ENCODE measurements at places on chromosomes 1 and 21.

DNA sequence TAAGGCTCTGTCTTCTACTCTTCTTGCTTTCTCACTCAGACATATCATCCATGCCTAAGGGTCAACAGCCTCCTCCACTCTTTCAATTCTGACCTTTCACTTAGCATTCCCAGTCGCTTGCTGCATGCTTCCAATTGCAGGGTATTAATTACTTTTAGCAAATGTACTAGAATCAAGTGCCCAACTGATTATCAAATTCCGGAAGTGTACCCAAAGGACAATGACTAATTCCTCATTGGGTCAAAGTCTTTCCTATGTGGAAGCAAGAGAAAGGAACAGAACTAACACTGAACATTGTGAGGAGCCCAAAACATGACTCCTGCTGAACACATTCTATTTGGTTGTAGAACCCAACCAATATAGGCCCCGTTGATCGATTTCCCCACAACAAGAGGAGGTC is 101.8 kb downstream of the APP start:
- H3K4me1 ChIP-seq, result peaks cover 70% of the 10 kb centered on the region
- no peaks in the 10 kb centered on the region for H3K36me3 ChIP-seq
- no peak overlapping the region for H3K4me3 ChIP-seq
- H3K27ac ChIP-seq, result no peak overlapping the region

GRCh38 chr1:156876281-156876680 is 15.6 kb downstream of the NTRK1 start:
- H3K27me3 ChIP-seq, result peaks cover 16% of the 10 kb centered on the region
- peaks cover 63% of the 10 kb centered on the region for H3K4me1 ChIP-seq
- peak overlapping the region; percentile 29 for H3K27ac ChIP-seq
- DNase-seq, result peak; percentile 65

GRCh38 chr1:28877132-28877781 is 37.1 kb upstream of the EPB41 start:
- DNase-seq, result peak; percentile 78
- no peak overlapping the region for H3K27ac ChIP-seq
- H3K36me3 ChIP-seq, result no peaks in the 10 kb centered on the region
- no peak overlapping the region for H3K4me3 ChIP-seq
- H3K27me3 ChIP-seq, result peaks cover 4% of the 10 kb centered on the region
- peaks cover 5% of the 10 kb centered on the region for H3K4me1 ChIP-seq

- no peak overlapping the region for H3K4me3 ChIP-seq
- H3K27me3 ChIP-seq, result no peaks in the 10 kb centered on the region
- DNase-seq, result no peak
- no peaks in the 10 kb centered on the region for H3K4me1 ChIP-seq
Observed at GRCh38 chr1:216032284-216032683, 391.0 kb downstream of the USH2A start.

- H3K27me3 ChIP-seq, result peaks cover 7% of the 10 kb centered on the region
- DNase-seq, result no peak
- no peak within 1 kb of the TSS for H3K27ac ChIP-seq
- peaks cover 23% of the 10 kb centered on the region for H3K4me1 ChIP-seq
Observed at GRCh38 chr1:153774780-153775457, at the start of gene SLC27A3. SLC27A3 (plus strand) TSS chr1:153775407; CDS start chr1:153775498, 91 bp downstream.

- H3K4me1 ChIP-seq, result peaks cover 15% of the 10 kb centered on the region
- H3K27me3 ChIP-seq, result no peaks in the 10 kb centered on the region
Observed at GRCh38 chr1:192824511-192824910, 15.7 kb downstream of the RGS2 start.

DNA sequence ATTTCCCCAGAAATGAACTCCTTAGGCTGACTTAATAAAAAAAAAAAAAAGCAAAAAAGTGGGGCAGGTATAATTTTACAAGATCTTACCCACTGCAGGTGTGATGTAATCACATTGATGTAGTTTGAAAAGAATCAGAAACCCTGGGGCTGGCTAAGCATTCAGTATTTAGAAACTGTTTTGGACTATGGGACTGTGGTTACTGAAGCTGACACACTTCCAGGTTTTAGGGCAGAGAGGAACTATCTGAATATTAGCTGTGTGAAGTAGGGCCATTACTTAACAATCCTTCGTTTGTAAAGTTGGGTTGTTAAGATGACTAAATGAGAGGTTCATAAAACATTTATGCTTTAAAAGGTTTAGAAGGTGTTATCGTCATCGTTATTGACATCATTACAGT is 165.3 kb downstream of the FASLG start:
- peaks cover 8% of the 10 kb centered on the region for H3K4me1 ChIP-seq
- H3K27ac ChIP-seq, result no peak overlapping the region
- H3K36me3 ChIP-seq, result no peaks in the 10 kb centered on the region
- no peaks in the 10 kb centered on the region for H3K27me3 ChIP-seq
- H3K4me3 ChIP-seq, result no peak overlapping the region

DNA sequence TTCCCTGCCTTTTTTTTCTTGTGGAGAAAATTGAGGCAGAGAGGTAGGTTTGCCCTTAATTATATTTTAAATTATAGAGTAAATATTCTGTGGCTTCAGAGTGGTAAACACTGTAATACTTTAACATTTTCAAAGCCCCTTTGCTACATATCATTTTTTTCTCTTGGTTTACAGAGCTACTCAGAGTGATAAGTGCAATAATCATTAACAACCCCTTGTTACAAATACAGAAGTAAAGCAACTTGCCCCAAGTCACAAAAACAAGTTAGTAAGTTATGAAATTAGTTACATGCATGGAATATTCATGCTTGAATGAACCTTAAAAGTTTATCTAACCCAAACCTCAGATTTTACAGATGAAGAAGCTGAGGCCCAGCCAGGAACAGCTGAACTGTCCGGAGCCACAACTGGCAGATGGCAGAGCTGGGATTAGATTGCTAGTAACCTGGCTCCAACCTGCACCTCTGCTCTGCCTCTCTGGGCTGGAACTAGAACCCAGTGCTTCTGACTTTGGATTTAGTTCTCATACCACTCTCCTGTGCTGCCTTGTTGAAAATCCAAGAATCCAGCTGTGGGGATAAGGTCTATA is 48.7 kb downstream of the TNN start:
- H3K27me3 ChIP-seq, result peaks cover 4% of the 10 kb centered on the region
- no peak overlapping the region for H3K4me3 ChIP-seq
- H3K36me3 ChIP-seq, result peaks cover 6% of the 10 kb centered on the region

- H3K36me3 ChIP-seq, result no peaks in the 10 kb centered on the region
- peaks cover 7% of the 10 kb centered on the region for H3K27me3 ChIP-seq
- H3K4me1 ChIP-seq, result peaks cover 13% of the 10 kb centered on the region
- no peak overlapping the region for H3K4me3 ChIP-seq
- H3K27ac ChIP-seq, result peak overlapping the region; percentile 25
Observed at GRCh38 chr1:25658791-25659431, 42.3 kb downstream of the MAN1C1 start.

DNA sequence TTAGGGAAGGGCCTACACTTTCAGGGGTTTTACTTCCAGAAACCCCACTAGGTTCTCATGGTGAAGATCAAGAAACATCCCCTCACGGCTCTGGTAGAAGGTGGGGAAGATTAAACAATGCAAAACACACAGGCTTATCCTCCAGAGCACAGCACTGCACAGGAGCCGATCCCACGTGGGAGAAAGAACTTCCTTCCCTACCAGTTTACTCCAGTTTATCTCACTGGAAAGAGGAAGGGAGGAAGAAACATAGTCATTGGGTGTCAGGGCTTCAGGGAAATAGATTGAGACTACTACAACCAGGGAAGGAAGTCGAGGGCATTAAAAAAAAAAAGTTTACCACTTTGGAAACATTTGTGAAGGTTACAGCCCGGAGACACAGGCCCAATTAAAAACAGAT is 164.4 kb downstream of the NTPCR start:
- H3K27me3 ChIP-seq, result peaks cover 4% of the 10 kb centered on the region
- no peaks in the 10 kb centered on the region for H3K36me3 ChIP-seq
- peaks cover 16% of the 10 kb centered on the region for H3K4me1 ChIP-seq
- no peak overlapping the region for H3K4me3 ChIP-seq
- no peak overlapping the region for H3K27ac ChIP-seq
- DNase-seq, result no peak

- H3K27ac ChIP-seq, result no peak overlapping the region
- no peak for DNase-seq
- no peaks in the 10 kb centered on the region for H3K36me3 ChIP-seq
- H3K4me3 ChIP-seq, result no peak overlapping the region
Observed at GRCh38 chr1:104932949-104933679, 1183.4 kb downstream of the AMY1C start.

DNA sequence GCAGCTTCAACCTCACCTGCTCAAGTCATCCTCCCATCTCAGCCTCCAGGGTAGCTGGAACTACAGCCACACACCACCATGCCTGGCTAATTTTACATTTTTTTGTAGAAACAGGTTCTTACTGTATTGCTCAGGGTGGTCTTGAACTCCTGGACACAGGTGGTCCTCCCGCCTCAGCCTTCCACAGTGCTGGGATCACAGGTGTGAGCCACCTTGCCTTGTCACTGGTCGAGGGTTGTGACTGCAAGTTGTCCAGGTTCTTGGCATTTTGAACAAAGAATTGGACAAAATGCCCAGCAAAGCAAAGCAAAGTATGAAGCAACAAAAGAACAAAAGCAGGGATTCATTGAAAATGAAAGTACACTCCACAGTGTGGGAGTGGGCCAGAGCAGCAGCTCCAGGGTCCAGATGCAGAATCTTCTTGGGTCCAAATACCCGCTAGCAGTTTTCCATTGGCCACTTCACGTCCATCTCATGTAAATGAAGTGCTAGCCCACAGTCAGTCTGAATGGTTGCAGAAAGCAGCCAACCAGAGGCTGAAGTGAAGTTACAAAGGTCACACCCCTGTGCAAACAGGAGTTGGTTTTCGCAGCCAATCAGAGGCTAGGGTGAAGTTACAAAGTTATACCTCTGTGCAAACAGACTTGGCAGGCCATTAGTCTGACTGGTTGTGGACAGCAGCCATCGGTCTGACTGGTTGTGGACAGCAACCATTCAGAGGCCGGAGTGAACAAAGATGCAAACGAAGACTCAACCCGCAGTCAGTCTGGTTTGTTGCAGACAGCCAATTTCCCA is 109.5 kb upstream of the KIF26B start:
- H3K36me3 ChIP-seq, result no peaks in the 10 kb centered on the region
- peaks cover 6% of the 10 kb centered on the region for H3K27me3 ChIP-seq
- H3K4me1 ChIP-seq, result peaks cover 11% of the 10 kb centered on the region

GRCh38 chr1:189958756-189959155 is 518.9 kb downstream of the BRINP3 start:
- no peak for DNase-seq
- H3K4me3 ChIP-seq, result no peak overlapping the region
- H3K27me3 ChIP-seq, result no peaks in the 10 kb centered on the region
- no peak overlapping the region for H3K27ac ChIP-seq
- H3K36me3 ChIP-seq, result no peaks in the 10 kb centered on the region

GRCh38 chr1:22428672-22429071 is 23.0 kb upstream of the ZBTB40 start:
- no peaks in the 10 kb centered on the region for H3K27me3 ChIP-seq
- peak overlapping the region; percentile 57 for H3K4me3 ChIP-seq
- no peaks in the 10 kb centered on the region for H3K4me1 ChIP-seq

DNA sequence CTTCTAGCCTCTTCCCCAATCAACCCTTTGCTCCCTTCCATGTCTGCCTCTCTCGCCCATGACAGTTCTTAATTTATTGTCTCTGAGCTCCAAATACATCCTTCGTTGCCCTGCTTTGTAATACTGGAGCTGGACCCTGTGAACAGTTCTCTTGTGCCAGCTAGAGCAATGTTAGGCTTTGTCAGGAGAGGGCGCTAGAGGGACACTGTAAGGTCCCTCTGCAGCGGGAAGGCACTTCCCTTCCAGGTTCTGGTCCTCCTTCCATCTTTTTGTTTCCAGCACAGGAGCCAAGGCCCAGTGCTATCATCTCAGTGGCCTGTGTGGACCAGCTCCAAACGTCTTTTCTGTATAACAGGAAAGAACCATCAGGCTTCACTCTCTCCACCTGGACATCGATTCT is 95.9 kb downstream of the PTPRU start:
- H3K4me3 ChIP-seq, result no peak overlapping the region
- H3K27ac ChIP-seq, result no peak overlapping the region
- DNase-seq, result peak; percentile 61
- H3K36me3 ChIP-seq, result no peaks in the 10 kb centered on the region
- no peaks in the 10 kb centered on the region for H3K4me1 ChIP-seq
- H3K27me3 ChIP-seq, result no peaks in the 10 kb centered on the region

DNA sequence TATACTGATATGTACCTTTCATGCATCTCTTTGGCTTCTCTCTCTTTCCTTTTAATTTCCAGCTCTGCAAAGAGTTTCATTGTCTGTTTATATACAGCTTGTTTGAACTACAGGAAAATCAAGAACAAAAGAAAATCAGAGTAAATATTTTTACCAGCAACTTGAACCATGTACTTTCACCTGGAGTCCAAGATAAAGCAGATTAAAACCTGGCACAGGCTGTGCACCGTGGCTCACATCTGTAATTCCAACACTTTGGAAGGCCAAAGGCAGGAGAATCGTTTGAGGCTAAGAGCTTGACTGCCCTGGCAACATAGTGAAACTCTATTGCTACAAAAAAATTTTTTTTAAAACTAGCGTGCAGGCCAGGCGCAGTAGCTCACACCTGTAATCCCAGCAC is 27.6 kb downstream of the DNAJC8 start:
- no peaks in the 10 kb centered on the region for H3K4me1 ChIP-seq
- H3K27ac ChIP-seq, result no peak overlapping the region
- DNase-seq, result no peak
- H3K4me3 ChIP-seq, result no peak overlapping the region

DNA sequence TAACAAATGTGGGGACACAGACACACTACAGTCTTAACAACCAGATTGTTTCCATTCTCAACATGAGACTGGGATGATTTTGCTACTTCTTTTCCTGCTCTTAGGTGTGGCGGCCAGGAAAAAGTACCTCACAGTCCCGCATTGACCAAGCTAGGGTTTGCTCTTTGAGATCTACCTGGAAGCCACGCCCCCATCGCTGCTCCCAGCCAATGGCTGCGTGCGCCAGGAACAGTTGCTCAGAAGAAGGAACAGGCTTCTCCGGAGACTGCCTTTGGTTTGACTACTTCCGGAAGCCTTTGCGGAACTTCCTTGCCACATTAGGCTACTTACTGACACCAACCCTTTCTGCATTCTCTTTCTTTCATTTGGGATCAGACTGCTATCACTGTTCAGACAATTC is 44.2 kb upstream of the PLD5 start:
- H3K27me3 ChIP-seq, result no peaks in the 10 kb centered on the region
- H3K4me3 ChIP-seq, result no peak overlapping the region
- DNase-seq, result no peak
- H3K27ac ChIP-seq, result no peak overlapping the region

DNA sequence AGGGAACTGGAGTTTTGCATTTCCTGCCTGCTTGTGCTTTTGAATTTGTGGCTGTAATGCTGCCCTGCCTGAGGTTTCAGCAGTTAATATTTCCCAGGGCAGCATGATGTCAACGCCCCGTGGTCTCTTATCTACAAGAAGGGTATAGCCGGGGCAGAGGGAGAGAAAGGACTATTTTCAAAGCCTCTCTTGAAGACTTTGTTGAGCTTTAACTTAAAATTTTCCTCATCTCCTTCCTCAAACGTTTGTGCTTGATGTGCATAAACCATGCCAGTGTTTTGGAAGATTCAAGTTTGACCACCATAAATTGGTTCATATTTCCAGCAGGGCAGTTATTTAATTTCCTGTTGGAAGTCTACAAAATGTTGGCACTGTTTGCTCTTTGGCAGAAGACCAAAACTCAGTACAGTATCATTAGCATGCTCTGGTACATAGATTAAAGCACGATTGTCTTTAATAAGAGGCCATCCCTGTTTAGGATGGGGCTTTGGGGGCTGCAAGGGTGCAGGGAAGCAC is 43.4 kb downstream of the ROR1 start:
- no peaks in the 10 kb centered on the region for H3K27me3 ChIP-seq
- peaks cover 17% of the 10 kb centered on the region for H3K36me3 ChIP-seq
- H3K27ac ChIP-seq, result no peak overlapping the region
- no peak for DNase-seq
- H3K4me1 ChIP-seq, result no peaks in the 10 kb centered on the region

Data from glutamatergic neuron (in vitro differentiated cells).